T follicular helper cell (primary cell): ENCODE measurements at places on chromosomes 5 and 9.

GRCh38 chr5:73966451-73966850 is 340.5 kb downstream of the ARHGEF28 start:
- no peak for DNase-seq

DNA sequence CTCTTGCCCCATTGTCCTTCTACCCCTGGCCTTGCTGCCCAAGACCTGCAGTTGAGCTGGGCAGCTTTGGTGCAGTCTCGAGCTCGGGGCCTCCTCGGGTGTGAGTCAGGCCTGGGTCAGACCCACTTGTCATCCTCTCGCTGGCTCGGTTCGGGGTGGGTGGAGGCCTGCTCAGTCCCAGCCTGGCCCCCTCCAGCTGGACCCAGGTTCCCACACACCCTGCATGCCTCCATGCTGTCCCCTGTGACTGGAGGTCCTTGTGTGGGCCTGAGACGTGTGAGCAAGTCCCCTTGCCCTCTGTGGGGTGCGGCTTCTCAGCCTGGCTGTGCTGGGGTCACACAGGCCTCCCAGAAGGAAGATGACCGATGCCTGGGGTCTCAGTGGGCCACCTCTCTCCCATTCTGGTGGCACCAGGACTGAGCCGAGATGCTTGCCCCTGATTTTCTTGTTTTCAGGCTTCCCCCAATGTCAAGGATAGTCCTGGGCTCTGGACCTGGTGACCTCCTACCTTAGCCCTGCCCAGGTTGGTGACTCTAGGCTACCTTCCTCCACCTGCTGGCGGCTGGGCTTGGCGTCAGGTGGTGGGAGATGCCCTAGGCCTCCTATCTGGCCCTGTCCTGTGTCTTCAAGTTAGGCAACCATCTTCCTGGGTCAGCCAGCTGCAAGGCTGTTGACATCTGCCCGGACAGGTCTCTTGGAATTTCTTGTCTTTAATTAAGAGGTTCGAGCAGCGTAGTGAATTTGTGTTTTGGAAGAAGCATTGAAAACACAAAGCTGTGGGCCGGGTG is 15.1 kb downstream of the WNK2 start:
- DNase-seq = no peak

DNA sequence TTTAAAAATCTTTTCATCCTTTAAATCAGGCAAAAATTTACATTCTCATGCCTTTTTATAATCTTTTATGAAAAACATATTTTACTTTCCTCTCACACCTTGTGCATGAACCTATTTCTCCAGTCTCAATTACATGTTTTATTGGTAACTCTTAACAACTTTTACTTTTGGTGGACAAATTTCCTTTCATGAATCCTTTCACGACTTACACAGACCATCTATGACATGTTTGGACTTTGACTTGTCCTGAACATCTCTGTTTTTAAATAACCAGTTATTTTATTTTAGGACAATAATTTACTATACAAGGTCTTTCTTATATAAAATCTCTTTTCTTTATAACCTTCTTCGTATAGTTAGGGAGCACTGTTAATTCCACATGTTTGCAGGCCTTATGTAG is 26.5 kb upstream of the MTMR12 start:
- DNase-seq = no peak

GRCh38 chr5:153480401-153480800 is 10.1 kb upstream of the GRIA1 start:
- DNase-seq = no peak

DNA sequence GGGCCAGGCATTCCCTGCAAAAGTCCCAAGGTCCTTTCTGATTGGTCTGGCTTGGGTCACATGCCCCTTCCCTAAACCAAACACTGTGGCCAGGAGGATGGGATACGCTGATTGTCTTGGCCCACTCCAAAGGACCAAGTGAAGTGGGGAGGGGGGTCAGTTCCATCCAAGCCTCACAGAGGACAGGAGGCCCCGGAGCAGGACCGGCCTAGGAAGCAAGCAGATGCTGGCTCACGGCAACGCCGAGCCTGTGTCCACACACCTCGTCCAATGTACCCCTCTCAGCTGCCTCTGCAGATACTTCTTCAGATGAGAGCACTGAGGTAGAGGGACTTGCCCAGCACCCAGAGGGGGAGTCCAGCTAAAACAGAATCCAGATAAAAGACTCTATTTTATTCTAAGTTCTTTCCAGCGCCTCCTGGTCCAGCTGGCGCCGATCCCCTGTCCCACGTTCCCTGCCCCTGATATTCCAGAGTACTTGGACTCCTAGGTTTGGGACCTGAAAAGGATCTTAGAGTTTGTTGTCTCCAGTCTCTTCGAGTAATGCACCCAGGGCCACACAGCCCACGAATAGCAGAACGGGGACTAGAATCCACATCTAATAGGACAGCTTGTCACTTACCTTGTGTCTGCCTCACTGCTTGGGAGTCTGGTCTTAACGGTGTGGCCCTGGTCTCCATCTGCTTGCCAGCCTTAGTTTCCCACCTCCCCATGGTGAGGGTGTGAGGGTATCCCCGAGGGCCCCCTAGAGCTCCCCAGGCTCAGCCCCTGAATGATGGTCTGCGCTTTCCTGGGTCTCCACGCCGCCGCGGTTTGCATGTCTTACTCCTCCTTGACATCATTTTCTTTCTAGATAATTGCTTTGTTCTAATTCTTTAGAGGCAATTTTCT is 72.4 kb upstream of the UNC5A start:
- DNase-seq = no peak

GRCh38 chr5:76483881-76484280 is 80.8 kb downstream of the IQGAP2 start:
- DNase-seq = no peak

DNA sequence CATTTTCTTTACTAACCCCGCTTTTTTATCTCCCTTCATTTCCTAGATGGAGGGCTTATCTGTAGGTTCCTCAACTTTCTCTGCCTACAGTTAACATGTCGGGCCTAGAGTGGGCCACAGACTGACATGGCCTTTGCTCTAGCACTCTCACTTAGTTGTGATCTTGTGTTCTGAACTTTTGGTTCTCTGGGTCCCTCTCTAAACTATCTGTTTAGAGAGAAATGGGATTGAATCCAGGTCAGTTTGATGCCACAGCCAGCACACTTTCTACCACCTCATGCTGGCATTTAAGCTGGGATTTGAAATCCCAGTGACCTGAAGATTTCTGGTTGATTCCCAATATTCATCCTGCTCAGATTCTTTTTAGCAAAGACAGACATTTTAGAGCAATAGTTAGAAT is 388.5 kb upstream of the PAPPA start:
- DNase-seq = no peak

- no peak for DNase-seq
Measured at GRCh38 chr5:58983526-58984452, 400.9 kb downstream of the RAB3C start.

GRCh38 chr9:78601957-78602565 is 305.1 kb downstream of the PSAT1 start:
- no peak for DNase-seq

DNA sequence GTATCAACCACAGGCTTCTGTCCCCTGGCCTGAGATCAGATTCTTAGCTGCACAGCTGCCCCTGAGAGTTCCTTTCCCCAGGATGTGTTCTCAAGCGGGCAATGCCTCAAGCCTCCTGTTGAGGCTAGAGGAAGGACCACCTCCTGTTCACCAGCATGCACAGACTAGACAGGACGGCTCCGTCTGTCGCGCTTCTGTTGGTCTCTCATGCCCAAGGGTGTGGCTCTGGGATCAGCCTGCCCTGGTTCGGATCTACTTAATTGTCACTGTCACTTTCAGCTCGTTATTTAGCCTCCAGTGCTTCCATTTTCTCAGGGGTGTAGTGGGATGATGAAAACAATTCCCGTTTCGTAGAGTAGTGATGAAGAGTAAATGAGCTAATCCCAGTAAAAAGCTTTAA is 103.1 kb downstream of the KCNIP1 start:
- no peak for DNase-seq

DNA sequence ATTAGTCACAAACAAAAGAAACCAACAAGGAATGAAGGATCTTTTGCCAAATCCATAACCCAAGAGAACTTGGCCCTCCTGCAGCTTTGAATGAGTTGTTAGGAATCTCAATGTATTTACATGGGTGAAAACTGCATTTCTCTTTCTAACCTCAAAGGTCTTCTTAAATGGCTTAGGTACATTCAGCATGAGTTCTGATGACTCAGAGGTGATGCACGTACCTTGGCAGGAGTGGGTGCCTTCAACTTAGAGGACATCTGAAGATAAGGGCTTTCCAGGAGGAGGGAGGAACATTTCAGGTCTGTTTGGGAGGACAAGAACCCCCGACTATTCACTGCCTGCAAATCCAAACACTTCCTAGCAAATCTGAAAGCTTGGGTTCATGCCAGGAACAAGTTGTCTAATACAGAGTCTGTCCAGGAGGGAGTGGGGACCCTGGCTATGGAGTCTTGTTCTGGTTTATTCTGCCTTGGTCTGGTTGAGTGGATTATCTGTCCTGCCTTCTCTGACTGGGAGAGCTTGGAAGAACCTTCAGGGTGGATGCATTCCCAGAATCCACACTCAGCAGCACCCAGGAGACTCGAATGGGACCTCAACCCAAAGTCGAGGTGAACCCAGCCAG is 65.7 kb downstream of the IRX2 start:
- DNase-seq = no peak

GRCh38 chr9:129198319-129199043 is 20.4 kb upstream of the IER5L start:
- no peak for DNase-seq

GRCh38 chr9:91775011-91775707 is 174.9 kb downstream of the ROR2 start:
- peak; percentile 21 for DNase-seq

GRCh38 chr5:141100243-141100805 is at the start of gene PCDHB3:
TSS of gene PCDHB3 (plus strand) at chr5:141100473. CDS start at chr5:141100650, 177 bp downstream.
- no peak for DNase-seq

GRCh38 chr5:77437194-77437593 is 54.9 kb downstream of the WDR41 start:
- DNase-seq = no peak
